ENCODE measurements at places on chromosomes 12 and 14. TPM values are rescaled to one million over a fixed set of nuclear protein-coding genes. Genes with fewer than 3 reads are reported as not detected.

SERPINA12 gene
- not detected for total RNA-seq

KRT80 gene
- total RNA-seq: 7.2 TPM

SMCO2 gene
- not detected for total RNA-seq

TGFB3 gene
- 2.8 TPM for total RNA-seq

C12orf54 gene
- not detected for total RNA-seq

CCDC175 gene
- not detected for total RNA-seq

LBHD2 gene
- total RNA-seq: not detected

CLECL1 gene
- not detected for total RNA-seq

LRP1 gene
- 1.6 TPM for total RNA-seq

ABCC9 gene
- under 0.01 TPM for total RNA-seq

SLC6A12 gene
- not detected for total RNA-seq

ASCL1 gene
- not detected for total RNA-seq

COPS7A gene
- 45.7 TPM for total RNA-seq

TAS2R30 gene
- total RNA-seq: 5.6 TPM

OASL gene
- total RNA-seq: 0.19 TPM

TPH2 gene
- total RNA-seq: not detected

FOXN4 gene
- total RNA-seq: not detected

PNN gene
- 16.0 TPM for total RNA-seq

CPM gene
- 1.3 TPM for total RNA-seq

WNT1 gene
- total RNA-seq: not detected

AICDA gene
- total RNA-seq: not detected

MAP1LC3B2 gene
- 0.86 TPM for total RNA-seq

GPR84 gene
- 0.38 TPM for total RNA-seq

DNAI7 gene
- not detected for total RNA-seq

PIWIL1 gene
- not detected for total RNA-seq

SLC22A17 gene
- 1.6 TPM for total RNA-seq

TPCN1 gene
- 18.3 TPM for total RNA-seq

ESR2 gene
- 0.33 TPM for total RNA-seq

SLCO1B1 gene
- not detected for total RNA-seq

MDGA2 gene
- total RNA-seq: not detected

HCAR1 gene
- total RNA-seq: under 0.01 TPM
